ENCODE measurements at places on chromosomes 7 and 10.

DNA sequence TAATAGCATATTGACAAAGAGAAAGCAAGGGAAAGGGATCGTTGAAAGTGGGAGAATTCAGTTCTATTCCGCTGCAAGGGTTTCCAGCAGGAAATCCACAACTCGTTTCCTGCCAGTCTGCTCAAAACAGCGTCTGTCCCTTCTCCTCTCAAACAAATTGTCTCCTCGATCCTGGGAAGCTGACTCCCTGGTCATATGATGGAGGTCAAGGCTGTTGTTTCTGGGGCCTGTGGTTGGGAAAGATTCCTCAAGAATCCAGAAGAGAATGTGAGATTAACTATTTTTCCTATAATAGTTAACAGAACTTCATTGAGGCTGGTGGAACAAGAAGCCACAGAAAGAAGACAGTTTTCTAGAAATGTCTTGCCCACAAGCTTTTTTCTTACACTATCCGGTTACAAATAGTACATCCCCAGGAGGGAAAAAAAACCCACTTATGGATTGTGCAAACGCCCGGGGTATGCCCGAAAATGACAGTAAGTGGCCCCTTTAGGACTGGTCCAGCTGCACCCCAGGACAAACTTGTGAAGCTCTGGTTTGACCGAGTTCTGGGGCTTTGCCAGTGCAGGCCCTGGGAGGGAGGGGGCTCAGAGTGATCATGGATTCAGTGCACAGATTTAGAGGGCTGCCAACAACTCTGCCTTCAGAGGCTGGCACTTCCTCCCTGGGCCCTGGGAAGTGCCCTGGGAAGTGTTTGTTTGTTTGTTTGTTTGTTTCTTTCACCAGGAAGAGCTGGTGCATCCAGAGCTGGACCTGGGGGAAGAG lies 49.4 kb upstream of the CTBP2 start:
- no peak for DNase-seq

- no peak for DNase-seq
Measured at GRCh38 chr10:27687743-27688142, 57.9 kb downstream of the MKX start.

GRCh38 chr7:1136841-1137516 lies 23.0 kb downstream of the ZFAND2A start:
- no peak for DNase-seq

GRCh38 chr10:114623661-114624294 lies 34.3 kb downstream of the ABLIM1 start:
- no peak for DNase-seq

GRCh38 chr7:48170506-48170905 lies 752 bp upstream of the ABCA13 start:
- DNase-seq = no peak

DNA sequence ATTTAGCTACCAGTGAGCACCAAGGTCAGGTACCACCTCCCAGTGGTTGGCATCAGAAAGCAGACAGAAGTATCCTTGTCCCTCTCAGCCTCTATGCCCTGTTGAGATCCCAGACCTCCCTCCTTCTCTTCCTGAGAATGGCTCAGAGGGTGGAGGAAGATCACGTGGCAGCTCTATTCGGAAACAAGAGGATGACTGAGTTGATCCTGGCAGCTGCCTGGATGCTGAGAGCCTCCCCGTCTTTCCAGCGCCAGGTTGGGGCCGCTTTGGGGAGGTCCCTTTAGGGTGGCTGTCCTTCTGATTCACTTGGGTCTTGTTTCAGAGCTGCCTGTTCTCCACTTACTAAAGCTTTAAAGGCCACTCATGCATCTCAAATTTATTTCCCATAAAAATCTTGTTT lies 36.9 kb upstream of the NPFFR1 start:
- DNase-seq = no peak

GRCh38 chr10:23293973-23294590 lies 50.5 kb downstream of the C10orf67 start:
- peak; percentile 30 for DNase-seq

GRCh38 chr10:123878666-123879303 lies 12.8 kb downstream of the CPXM2 start:
- DNase-seq = no peak

GRCh38 chr7:51304729-51305128 lies 11.9 kb downstream of the COBL start:
- no peak for DNase-seq

DNA sequence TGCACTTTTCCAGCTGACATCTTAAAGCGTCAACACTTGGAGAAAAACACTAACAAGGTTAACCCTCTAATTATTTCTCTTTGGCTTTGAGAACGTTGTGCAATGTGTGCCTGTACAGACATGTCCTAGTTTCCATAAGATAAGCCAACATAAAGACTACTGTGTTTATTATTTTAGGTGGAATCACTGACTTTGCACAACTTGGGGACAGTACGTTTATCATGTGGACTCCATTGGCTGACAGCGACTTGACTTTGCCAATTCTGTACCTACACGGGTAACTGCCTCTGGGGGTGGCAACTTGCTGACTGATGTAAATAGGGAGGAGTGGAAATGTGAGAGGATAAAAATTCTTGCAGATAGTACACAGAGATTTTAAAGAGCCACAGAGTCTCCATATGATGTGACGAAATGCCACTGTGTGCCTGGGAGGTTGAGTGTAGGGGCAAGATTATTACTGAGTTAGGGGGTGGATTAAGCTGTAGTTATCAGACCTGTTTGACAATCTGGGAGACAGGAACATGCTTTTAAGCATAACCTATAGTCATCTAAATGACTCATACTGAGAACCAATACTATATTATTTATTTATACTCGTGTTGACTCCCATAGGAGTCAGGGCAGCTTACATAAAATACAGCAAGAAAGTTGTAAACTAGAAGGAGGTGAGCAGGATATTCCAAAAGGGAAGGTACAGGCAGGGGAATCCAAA lies 21.0 kb downstream of the SLC13A4 start:
- DNase-seq = no peak

DNA sequence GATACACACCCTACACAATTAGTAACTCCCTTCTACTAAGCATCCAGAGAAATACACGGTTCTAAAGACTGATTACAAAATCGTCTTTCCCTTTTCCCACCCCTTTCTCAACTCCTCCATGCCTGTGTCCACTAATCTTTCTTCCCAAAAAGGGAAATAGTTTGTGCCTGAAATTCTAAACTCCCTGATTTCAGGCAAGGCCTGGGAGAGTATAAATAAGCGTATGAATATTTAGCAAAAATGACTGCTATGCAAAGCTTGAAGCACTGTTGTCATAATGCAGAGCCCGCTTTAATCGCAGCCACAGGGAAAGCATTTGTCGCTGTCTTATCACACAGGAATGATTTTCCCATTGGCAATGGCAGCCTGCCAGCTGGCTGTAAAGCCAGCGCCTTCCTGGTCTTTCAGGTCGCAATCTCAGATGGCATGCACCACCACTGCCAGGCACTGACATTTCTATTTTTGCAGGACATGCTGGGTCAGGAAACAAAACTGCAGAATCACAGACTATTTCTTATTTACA lies 142.9 kb upstream of the PCGF5 start:
- DNase-seq = no peak

DNA sequence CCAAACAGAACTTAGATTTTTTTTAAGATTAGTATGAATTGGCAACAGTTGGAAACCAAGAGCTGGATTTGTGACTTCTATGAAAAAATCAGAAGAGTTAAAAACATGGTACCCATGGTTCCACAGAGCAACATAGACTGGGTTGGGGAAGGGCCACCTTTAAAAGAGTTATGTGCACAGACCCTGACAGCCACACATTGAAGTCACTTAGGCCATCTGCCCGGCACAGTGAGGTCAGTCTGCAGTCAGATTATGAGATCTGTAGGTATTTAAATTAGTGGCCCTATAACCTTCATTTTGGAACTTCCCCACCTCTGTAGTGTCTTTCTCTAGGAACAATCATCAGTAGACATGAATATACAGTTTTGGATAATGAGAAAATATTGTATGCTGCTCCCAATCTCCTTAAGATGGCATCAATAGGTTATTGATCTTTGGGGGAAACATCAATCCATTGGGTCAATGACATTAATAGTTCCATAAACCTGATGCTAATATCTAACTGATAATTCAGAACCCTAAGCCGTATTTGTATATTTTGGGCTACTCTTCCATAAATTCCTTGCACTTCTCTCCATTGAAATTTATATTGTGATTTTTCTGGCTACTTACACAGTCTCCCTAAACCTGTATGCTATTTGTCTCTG lies 7.0 kb downstream of the ANKRD1 start:
- no peak for DNase-seq

- DNase-seq = no peak
Measured at GRCh38 chr10:3902809-3903410, 117.9 kb upstream of the KLF6 start.

DNA sequence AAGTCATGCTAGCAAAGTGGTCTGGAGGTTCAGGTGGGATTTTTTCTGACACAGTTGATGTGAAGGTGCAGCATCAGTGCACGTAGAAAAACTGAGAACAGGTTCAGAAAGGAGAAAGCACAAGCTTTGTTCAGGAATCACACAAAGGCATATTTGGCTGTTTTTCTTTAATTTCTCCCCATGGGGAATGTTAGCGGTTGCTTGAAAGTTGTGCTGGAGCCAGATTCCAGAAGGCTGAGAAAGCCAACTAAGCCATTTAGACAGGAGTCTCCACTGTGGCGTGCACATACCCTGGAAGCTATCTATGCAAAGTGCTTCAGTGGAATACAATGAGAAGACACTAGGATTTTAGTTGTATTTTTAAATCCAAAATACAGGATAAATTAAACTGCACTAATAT lies 201.4 kb downstream of the PCLO start:
- DNase-seq = no peak

GRCh38 chr7:155863721-155864151 lies 51.5 kb upstream of the SHH start:
- DNase-seq = no peak

- DNase-seq = no peak
Measured at GRCh38 chr7:155792999-155793560, 19.2 kb downstream of the SHH start.

DNA sequence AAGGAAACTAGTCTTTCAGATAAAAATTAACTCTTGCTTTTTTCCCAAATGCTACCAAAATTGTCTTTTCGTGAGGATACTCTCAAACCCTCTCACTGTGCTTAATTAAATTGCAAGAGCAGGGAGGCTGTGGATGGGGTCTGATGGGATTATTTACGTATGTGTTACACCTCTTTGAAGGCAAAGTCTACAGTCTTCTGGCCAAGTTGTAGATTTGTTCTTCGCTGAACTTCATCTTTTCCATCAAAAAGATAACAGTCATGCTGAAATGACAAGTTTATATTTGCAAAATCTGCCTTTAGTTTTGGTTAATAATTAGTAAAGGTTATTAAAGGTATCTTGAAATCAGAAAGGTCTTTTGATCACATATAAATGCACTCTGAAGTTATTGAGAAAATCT lies 22.7 kb downstream of the A1CF start:
- DNase-seq = no peak

- DNase-seq = no peak
Measured at GRCh38 chr7:100074841-100075240, 6.7 kb downstream of the ZNF3 start.

GRCh38 chr10:6098156-6098555 lies 9.3 kb downstream of the RBM17 start:
- no peak for DNase-seq

DNA sequence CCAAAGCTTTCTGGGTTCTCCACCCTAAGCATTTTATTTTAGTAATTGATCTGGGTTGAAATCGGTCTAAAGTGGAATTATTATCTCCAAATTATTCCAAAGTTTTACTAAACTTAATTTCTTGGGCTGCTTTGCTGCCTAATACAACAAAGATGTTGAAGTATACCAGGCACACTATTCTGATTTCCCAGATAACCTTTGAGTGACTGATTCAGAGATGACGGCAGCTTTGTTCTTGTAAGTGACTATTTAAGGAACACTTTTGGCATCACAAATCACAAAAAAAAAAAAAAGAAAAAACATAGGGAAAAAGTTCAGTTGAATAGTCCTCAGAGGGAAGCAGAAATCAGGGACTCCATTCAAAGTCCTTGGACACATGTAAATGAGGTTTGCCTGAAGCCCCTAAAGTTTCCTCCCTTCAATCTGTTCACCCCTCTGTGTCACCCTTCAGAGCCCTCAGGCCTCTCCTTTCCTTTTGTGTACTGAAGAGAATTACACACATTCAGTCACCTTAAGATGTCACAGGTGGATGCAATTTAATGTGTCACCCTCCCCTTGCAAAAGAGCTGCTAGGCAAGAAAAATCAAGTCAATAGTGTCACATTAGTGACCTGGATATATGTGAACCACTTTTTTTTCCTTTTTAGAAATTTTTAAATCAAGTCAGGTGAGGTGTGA lies 81.5 kb downstream of the RTKN2 start:
- DNase-seq = no peak

DNA sequence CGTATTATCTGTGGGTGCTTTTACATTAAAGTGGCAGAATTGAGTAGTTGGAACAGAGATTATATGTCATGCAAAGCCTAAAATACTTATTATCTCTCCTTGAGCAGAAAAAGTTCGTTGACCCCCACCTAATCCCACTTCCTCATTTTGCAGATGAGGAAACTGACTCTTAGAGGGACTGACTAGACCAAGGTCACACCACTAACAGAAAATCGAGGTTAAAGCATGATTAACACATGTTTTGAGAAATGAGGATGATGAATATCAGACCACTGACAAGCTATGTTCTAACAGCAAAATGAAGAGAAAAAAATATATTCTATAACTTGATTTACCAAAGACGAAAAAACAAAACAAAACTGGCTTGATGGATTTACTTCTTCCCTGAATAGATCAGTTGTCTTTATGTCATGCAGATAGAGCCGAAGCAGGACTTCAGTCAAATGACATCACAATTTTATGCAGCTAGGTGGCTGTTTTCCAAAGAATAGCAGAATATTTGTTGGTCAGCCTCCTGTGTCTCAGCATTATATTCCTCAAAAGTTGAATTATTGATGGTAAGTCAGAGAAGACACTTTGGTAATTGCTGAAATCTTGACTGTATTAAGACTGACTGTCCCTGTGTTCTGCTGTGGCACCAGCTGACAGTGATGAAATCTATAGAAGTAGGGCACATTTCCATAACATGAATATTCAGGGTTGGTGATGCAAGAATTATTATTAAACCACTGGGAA lies 24.2 kb upstream of the SMIM30 start:
- DNase-seq = no peak
